AML-193 (cell line): ENCODE measurements at places on chromosomes 3 and 15.

- DNase-seq: no peak
Measured at GRCh38 chr15:26766262-26766661, 6.6 kb downstream of the GABRB3 start.

GRCh38 chr15:89841306-89841705 lies 26.7 kb upstream of the ANPEP start:
- no peak for DNase-seq

DNA sequence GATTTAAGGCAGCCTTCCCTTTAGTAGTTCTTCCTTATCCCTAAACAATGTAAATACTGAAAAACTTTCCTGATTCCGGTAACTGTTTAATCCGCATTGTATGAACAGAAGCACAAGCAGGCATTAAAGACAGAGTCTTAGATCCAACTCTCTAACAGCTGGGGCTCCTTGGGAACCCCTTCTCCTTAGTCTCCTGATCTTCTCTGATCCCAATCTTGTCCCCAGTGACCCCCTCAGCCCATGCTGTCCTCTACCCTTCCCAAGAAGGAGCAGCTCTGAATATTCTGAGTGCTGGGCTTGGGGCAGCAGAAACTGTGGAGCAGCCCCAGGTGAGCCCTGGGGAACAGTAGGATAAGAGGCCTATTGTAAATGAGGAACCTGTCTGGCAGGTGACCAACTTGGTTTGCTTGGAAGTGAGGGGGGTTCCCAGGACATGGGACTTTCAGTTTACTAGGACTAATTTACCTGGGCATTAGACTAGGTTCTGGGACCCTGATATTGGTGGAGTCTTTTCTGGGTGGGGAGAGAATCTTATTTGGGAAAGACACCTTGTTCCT lies 13.0 kb upstream of the SLC30A4 start:
- DNase-seq: no peak

DNA sequence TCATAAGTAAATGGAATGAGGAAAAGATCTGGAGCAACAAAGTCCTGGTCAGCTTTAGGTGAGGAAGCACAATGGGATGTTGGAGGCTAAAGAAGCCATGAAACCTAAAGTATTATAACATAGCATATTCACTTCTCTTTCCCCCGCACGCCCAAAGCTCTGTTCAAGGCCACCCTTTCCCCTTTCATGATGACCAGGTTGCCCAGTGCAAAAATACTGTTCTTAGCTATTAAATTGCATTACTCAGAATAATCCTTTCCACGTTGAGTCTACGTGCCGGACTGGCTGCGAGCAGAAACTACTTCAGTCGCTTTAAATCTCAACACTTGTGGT lies 589 bp upstream of the MAPKBP1 start:
- no peak for DNase-seq

DNA sequence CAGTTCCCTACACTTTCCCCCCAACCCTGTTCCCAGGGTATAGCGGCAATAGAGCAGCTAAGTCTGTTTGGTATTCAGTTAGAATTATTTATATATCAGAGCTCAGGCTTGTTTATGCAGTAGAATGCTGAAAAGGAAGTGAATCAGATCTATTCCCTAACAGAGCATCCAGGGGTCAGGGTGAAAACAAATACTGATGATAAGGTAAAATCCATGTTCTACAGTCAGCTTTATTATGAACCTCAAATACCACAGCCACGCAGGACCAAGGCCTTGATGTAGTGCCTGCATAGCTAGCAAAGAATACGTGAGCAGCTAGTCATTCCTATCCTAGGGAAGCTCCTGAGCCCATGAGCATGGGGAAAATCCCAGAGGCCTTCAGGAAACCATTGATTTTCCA lies 229.7 kb upstream of the ICE2 start:
- DNase-seq: no peak

GRCh38 chr15:27458345-27459084 lies 487.5 kb downstream of the GABRG3 start:
- DNase-seq: no peak

DNA sequence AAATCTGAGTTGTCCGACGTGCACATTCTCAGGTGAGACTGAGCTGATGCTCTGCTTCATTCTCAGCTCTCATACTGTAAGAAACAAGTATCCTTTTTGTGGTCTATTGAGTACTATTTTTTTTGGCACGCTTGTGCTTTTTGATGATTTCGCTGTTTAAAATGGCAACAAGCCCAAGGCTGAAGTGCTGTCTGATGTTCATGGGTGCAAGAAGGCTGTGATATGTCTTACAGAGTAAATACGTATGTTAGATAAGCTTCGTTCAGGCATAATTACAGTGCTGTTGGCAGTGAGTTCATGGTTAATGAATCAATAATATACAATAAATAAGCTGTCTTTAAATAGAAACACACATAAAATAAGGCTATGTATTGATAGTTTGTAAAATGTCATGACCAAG lies 27.2 kb downstream of the AQR start:
- no peak for DNase-seq

DNA sequence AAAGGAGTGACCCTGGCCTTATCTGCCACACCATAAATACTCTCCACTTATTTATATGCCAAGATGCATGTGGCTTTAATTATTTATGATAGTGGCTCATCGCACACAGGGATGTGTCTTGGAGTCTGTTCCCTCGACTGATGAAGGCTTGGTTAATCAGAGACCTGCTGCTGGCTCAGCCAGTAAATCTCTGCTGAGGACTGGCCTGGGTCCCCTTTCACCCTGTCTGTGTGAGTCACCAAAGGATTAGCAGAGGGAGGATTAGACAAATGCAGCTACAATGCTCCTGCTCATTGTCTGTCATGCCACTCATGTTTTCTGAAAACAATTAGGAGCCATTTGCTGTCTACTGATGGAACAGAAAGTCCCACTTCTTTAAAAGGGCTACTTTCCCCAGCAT lies 226.8 kb downstream of the NTRK3 start:
- no peak for DNase-seq

DNA sequence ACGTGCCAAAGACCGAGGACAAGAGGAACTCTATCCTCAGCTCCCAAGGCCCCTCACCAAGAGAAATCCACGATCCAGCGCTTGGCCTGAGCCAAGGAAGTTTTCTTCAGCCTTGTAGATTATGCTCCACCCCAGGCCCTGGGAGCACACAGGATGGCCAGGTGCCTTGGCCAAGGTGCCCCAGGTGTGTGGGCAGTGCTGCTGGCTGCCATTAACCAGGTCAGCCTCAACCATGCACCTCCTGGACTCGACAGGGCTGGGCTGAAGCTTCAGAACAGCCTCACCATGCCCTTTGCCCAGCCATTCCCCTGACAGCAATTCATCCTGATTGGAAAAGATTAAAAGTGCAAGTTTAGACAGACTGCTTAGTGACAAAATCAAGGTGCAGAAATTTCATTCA lies 10.9 kb upstream of the MESP1 start:
- DNase-seq: no peak

DNA sequence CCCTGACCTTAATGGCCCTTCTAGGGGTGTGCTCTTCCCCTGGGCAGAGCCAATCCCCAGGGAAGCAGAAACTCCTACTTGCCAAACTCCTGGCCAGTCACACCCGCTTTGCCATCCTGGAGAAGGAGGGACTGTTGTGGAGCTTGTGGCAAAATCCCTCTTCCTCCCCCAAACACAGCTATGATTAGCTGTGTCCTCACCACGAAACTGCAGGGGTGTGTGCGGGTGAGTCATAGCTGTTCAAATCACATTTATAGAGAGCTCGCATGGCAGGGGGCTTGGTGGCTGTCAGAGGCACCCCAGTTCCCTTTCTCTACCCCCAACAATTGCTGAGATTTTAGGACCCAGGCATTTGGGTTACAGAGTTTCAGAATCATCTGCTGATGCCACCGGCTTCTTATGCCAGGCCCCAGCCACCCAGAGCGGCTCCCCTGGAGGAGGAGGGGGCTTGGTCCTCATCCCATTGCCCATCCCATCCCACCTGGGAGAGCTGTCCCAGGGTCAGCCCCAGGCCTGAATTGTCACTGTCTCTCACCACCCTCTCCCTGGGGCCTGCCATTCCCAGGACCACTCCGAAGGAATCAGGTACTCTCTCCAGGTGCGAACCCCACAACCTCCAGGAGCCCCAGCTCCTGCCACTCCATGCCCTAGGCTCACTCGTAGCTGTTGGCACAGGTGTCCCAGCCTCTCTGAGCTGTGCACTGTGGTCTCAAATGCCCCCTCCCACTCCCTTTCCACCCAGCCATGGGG lies 28.8 kb upstream of the MAGEF1 start:
- no peak for DNase-seq

DNA sequence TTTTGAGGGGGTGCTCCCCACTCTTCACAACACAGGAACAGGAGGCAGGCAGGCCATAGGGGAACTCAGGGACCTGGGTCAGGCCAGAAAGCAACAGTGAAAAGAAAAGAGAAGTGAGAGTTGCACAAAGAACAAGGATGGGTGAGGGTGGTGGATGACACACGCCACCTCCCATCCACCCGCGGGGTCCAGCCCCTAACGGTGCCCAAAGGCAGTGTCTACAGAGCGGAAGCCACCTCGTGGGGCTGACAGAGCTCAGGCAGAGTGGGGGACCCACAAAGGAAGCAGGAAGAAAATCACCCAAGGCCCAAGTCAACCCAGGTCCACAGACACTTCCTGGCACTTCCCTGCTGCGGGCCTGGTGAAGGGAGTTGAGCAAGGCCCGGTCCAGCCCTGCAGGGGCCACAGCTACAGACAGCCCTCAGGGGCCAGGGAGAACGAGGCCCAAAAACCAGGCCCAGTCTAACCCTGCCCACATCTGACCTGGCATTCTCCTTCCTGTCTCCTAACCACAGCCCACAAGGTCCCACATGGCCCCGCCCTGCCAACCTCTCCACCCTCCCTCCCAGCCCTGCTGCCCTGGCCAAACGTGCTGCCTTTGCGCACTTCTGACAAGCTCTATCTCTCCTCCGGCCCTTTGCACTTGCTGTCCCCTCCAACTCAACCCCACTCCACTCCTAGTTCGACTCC lies 5.9 kb downstream of the NUP210 start:
- peak; percentile 100 for DNase-seq

DNA sequence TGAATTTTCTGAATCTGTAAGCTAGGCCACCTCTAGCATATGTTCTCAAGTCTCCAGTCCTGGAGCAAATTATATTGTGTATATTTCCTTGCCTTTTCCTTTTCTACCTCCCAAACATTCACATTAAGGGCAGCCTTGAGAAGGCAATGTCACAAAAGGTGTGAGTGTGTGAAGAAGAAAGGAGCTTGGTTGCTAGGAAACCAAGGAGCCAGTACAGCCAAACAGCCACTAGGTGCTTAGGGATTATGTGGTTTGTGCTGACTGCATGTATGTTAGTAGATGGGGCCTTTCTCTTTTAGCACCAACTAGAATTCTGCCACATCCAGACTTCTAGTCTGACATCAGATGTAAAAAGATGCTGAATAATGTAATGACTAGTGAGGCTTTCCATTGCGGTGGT lies 118.8 kb upstream of the DAZL start:
- DNase-seq: no peak

DNA sequence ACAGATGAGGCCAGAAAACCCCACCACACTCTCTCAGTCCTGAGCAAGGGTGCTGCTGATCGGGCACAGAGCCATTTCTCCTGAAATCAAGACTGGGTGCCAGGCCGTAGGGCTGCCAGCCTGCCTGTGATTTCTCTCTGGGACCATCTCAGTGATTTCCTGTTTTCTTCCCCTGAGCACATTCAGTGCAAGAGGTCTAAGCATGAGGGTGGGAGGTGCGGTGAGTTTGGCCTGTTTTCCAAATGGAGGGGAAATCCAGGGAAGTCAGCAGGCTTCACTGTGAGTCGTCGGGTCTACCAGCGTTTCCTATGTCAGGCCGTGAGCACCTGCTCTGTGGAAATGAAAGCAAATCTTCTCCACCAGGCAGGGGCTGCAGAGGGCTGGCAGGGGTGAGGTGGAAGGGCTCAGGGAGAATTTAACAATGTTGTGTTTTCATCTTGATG lies 82.3 kb downstream of the ST6GAL1 start:
- DNase-seq: no peak

DNA sequence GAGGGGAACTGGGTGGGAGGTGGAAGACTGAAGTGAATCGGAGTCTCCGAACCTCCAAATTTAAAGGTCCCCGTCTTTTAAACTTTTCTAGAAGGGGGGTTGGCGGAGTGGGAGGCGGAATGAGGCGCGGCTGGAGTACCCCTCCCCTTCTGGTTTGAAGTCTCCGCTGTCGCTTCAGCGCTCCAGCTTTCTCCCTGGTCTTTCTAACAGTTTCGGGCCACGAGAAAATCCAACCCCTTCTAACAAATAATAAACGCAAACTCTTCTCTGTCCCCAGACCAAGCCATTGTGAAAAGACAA lies 2.5 kb upstream of the MECOM start:
- no peak for DNase-seq

DNA sequence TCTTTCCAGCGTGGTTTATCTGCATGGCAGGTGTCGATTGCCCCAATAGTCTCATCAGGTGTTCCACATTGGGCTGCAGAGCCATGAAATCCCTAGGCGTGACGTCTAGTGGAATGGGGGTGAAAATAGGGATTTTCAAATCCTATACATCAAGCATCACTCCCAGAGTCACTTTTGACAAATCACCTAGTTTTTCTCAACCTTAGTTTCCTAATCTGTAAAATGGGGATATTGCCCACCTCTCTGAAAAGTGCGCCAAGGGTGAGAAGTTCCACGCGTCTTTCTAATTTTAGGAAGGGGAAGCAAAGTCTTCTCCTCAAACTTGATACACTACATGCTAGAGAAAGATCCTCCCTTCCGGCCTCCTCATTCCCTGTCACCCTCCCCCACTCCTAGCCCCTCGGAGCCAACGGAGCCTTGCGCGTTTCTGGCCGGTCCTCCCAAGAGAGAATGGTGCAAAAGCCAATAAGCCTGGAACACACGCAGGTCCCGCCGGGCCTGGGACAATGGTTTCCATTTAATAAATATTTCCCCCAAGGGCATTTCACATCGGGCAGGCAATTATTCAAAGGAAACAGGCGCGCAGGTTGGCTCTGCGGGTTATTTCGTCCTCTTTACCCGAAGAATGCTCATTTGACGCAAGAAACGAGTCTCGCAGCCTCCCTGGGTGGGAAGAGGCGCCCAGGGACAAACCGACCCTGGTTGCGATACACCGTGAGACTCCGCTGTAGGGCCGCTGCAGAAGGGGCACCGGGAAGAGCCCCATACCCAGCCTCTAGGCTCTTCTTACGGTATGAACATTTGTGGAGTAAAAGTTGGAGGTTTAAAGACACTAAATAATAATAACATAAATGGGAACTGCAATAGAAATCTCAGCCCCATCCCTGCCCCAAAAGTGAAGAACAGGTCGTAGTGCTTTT lies 1.2 kb upstream of the SOX14 start:
- DNase-seq: no peak

GRCh38 chr3:169179321-169179720 lies 484.2 kb downstream of the MECOM start:
- no peak for DNase-seq

GRCh38 chr3:124032311-124032880 lies 40.5 kb upstream of the ROPN1 start:
- no peak for DNase-seq

- no peak for DNase-seq
Measured at GRCh38 chr3:27454461-27454860, 29.7 kb downstream of the SLC4A7 start.

DNA sequence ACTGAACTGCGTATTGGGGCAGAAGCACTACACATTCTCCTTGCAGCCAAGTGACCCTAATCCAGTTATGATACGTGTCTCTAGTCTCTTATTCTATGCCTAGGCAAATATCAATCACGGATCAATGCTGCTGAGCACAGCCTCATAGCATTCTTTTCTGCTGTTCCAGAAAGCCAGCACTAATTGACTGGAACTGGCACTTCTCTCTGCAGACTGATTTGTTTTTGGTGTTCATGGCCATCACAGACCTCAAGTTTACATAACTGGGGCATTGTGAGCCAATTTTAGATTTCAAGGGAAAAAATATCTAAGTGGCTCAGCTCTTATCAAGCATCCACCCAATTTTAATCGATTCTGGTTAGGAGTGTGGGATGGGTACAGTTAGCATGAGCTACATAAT lies 37.9 kb downstream of the GLDN start:
- no peak for DNase-seq
